ENCODE measurements at places on chromosomes 2 and 18. TPM values are rescaled to one million over a fixed set of nuclear protein-coding genes. Genes with fewer than 3 reads are reported as not detected.

The HOXD13 gene
- total RNA-seq: 3.8 TPM

The HK2 gene
- 24.2 TPM for total RNA-seq

The AQP12B gene
- total RNA-seq: not detected

The MMADHC gene
- total RNA-seq: 143 TPM

The NAT8 gene
- not detected for total RNA-seq

The CHST9 gene
- not detected for total RNA-seq

The TNS1 gene
- 104 TPM for total RNA-seq

- DNase-seq: peak; percentile 19
These were observed 28.1 kb upstream of the ZCCHC2 start for GRCh38 chr18:62494764-62495163.

GRCh38 chr18:50623694-50624352, 63.9 kb downstream of the MAPK4 start:
- DNase-seq: no peak

DNA sequence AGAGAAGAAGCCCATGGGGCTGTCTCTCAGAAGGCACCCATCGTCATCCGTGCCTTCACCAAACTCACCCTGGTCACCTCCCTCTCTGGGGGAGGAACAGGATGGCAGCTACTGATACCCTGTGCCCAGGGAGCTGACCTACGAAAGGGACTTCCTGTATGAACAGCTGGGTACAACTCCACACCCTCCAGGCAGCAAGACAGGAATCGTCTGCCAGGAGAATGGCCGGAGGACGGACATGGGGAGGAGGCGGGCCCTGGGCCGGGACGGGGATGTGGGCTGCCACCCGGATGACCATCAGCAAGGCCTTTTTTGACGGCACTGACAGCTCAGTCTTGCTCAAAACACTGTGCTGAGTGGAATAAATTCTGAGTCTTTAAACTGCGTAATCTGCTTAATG, 243.6 kb downstream of the HDAC4 start:
- no peak for DNase-seq

DNA sequence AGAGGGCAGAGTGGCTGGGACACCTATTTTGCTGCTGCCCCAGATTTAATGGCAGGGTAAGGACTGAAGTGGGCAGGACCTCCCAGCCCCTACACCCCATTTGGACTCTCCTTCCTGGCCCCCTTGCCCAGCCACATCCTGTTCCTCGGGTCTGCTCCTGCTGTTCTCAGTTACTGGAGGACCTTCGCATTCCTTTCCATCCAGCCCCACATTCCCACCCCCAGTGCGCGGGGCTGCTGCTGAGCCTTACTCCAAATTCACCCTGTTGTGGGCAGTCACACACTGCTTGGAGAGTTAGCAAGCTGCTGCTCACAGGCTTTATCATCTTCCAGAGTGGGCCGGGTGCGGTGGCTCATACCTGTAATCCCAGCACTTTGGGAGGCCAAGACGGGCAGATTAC, 75.2 kb upstream of the SLC14A2 start:
- DNase-seq: no peak

DNA sequence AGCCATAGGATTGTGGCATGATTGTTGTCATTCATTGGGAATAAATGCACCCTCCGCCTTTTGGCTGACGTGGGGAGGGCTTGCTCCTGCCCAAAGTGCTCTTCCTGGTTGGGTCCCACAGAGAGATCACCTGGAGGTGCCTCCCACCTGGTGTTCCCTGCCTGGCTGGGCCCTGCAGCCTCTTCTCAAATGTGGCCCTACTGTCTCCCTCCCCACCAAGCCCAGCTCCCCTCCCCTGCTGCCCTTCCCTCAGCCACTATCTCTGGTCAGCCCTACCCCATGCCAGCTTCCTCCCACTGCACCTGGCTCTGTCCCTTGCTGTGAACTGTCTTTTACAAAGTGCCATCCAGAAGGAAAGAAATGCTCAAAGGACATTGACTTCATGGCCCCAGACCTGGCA, 173.4 kb downstream of the GLI2 start:
- no peak for DNase-seq

DNA sequence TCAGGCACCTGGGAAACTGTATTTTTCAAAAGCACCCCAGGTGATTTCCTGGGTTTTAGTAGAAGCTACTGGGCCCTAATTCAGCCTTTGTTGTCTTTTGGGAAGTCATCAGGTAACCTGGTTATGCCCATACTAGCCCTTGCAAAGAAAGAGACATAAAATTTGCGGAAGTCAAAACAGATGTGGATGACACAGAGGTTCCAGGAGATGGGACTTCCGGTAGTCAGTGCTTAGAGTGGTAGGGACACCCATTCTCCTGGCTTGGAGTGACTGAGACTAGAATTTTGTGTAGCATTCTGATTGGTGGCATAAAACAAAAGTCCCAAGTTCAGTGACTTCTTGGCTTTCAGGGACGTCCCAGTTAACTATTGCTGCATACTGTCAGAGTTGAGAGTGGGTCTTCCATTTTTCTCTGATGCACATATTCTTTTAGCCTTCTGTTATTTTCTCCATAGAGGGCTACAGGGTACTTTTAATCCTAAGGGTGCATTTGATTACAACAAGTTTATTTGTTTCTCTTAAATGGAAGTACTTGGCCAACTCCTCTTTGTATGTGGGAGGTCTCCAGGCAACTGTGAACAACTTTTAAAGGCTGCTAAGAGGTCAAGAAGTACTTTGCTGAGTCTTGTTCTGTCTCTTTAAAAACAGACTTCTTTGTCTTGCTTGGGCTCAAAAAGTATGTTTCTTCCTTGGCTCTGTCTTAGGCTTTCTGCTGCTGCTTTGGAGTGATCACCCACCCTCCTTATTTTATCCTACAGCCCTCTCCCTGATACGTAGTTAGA, 8.8 kb downstream of the NAB1 start:
- no peak for DNase-seq

GRCh38 chr18:78884502-78884901, 95.1 kb upstream of the SALL3 start:
- no peak for DNase-seq

DNA sequence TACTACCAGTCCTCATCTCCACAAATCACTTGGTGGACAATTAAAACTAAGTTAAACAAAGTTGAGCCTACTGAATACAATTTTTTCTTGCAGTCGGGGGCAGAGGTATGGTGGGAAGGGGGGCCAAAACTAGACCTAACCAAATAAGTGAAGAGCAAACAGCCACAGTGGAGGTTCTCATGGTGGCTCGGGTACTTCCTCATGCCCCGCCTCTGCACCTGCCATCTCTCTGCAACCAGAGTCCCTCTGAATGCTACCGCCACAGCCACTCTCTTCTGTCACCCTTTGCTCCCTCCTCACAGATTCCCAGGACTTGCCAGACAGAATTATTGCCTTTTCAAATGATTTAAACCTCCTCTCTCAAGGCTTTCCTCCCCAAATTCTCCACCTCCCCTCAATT, 204.2 kb downstream of the TMEM247 start:
- no peak for DNase-seq

DNA sequence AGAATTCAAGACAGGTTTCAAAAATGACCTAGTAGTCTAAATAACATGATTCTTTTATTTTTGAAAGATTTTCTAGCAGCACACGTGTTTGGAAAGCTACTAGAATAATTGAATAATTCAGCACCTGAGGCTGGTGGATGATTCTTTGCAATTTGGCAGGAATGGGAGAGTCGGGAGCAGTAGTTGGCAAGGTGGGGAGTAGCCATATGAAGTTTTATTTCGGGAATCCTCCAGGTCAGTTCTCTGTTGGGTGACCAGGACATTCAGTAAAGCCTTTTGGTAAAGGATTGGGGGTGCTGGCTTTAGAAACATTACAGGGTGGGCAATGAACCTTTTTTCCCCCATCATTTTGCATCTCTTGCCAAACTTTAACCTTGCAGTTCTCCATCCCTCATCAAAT, 75.0 kb upstream of the LYPD6B start:
- DNase-seq: no peak

DNA sequence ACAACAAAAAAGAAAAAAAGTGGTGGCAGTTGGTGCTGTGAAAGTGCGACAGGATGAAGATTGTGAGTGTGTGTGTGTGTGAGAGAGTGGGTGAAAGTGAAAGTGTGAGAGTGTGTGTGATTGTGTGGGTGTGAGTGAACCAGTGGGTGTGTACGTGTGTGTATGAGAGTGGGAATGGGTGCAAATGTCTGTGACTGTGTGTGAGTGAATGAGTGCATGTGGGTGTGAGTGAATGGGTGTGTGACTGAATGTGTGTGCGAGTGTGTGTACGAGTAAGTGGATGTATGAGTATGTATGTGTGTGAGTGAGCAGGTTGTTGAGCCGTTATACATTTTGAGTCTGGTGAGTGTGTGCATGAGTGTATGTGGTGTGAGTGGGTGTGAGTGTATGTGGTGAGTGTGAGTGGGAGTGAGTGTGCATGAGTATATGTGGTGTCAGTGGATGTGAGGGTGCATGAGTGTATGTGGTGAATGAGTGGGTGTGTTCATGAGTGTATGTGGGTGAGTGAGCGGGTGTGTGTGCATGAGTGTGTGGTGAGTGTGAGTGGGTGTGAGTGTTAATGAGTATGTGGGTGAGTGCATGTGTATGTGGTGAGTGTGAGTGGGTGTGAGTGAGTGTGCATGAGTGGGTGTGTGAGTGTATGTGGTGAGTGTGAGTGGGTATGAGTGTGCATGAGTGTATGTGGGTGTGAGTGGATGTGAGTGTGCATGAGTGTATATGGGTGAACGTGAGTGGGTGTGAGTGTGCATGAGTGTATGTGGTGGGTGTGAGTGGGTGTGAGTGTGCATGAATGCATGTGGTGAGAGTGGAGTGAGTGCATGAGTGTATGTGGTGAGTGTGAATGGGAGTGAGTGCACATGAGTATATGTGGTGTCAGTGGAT, 69.3 kb upstream of the HPCAL1 start:
- no peak for DNase-seq

DNA sequence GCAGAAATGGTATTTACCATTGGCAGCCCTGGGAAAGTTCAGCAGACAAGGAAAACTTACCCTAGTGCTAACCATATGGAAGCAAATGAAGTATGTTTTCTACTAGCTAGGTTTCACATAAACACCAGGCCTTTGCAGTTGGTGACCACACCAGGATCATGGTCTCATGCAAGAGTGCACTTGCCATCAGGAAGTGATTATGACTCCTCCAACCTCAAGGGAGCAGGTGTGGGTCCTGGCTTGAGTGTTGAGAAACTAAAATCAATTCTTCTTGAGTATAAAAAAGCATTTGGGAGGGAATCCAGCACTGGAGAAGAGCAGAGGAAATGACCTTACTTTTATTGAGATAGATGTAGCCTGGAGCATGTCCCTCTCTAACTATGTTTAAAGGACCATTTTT, 56.8 kb upstream of the SPAG16 start:
- no peak for DNase-seq

- DNase-seq: no peak
These were observed 326.7 kb downstream of the DPP10 start for GRCh38 chr2:114769110-114769509.

GRCh38 chr2:227870710-227871374, 589 bp upstream of the DAW1 start:
- DNase-seq: peak; percentile 45

DNA sequence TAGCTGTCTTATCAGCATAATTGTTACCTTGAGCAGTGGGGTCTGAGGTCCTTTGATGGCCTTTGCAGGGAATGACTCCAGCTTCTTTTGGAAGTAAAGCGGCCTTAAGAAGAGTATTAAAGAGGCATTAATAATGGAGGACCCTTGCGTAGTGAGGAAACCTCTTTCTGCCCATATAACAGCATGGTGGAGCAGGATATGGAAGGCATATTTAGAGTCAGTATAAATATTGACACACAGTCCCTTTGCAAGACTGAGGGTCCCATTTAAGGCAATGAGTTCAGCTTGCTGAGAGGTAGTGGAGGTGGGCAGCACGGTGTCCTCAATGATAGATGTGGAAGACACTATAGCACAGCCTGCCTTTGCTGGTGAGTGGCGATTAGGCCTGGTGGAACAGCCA, 32.7 kb downstream of the NCL start:
- DNase-seq: no peak

DNA sequence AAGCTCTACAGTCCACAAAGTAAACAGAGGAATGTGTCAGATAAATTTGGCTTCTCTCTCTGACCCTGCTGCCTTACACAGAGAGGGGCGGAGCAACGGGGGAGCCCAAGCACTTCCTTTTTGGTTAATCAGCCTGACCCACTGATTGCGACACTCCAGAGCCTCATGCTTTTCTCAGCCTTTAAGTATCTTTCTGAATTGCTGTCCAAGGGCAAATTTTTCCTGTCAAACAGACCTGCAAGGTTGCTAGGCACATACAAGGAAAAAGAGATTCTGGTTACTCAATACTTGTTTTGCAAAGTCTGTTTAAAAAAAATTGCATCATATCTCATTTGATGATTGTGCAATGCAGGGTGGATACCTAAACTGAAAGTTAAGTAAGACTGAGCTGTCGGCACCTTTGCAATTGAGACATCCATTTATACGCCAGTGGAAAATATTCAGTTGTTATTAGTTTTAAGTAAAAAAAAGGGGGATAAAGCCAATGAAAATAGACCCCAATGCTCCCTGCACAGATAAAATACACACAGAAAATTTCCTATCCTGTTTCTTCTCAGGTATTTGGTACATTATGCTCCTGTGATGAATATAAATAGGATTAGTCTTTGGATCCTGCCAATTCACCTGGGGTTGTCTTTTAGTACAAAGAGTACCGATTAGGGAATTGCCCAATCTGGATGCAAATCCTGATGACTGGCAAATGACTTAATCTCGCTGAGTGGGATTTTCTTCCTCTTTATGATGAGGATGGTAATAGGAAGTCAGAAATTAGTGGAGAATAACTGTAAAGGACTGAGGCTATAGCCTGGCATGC, 260.2 kb upstream of the TRIB2 start:
- DNase-seq: peak; percentile 99

DNA sequence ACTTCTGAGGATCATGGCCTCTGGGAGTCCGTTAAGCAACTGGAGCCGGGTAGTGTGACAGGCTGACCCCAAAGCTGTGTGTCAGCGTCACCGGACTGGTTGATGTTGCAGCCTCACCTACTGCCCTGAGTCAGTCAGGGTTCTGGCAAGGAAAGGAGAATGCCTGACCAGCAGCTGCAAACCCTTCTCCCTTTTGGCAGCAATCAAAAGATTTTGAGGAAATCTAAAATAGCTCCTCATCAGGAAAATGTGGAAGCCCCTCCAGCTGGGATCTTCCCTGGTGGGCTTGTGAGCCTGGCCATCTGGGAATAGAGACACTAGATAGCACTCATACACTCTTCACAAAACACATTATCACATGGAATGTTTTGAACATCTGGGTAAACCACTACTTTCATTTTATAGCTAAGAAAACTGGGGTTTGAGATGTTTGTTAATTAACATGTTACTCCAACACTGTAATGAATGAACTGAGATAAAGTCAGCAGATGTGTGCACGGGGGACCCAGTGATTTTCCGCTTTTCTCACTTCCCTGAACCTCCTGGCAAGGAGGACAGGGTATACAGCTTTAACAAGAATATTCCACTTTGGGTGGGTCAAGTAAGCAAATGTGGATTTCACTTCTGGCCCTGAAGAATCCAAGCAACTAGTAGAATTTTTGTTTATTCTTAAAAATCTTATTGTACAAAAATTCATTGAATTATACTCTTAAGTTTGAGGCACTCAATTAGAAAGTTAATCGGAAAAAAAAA, 24.7 kb downstream of the CLUL1 start:
- peak; percentile 88 for DNase-seq

- no peak for DNase-seq
These were observed 387.3 kb downstream of the CCDC85A start for GRCh38 chr2:56571074-56571473.

All from GM23248 (cell line).